ENCODE measurements at places on chromosomes 1 and 21.

GRCh38 chr1:99371413-99371812 is 107.1 kb downstream of the PLPPR4 start:
- DNase-seq: no peak

DNA sequence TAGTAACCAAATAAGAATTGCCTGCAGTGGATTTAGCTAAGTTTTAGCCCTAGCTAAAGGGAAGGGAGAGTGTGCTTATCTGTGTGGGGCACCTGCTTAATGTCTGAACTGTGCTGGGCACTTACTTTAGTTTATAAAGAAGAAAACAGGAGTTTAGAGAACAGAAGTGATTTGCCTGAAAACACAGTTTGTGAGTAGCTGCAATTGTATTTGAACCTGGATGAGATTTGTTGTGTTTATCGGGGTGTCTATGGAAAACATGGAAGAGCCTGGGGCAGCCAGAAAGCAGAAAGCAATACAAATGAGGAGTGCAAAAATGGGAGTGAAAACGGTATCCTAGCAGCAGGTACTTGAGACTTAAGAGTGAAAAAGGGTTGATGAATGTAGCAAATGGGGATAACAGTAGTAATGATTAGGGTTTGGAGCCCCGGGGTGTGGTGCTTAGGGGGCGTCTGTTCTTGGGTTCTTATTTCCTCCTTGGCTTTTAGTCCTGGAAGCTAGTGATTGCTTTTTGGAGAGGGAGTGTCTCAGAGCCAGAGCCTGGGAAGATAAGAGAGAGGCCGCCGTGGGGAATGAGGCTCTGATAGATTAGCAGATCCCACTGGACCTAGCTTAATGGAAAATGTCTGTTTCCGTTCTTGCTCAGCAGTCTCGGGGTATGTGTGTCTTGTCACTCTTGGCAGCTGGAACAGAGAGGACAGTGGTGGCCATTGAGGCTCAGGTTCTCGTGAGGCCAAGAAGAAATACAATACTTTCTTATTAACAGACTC is 5.6 kb downstream of the PRCC start:
- DNase-seq: no peak

- no peak for DNase-seq
Observed at GRCh38 chr1:184033711-184034167, 3.8 kb downstream of the COLGALT2 start.

DNA sequence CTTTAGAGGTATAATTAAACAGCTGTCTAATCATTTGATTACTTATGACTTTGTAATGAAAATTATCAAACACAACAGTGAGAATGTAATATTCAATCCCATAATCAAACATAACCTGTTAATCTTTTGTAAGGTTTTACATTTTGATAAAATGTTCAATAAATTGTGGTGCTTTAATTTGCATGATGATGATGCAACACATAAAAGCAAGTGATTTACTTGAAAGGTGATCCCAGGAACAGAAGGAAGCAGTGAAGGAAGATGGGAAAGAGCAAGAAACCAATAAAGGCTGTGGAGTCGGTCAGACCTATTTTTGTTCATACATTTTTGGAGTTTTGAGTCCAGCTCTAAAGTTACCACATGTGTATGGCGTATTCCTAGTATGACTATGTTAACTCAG is 29.6 kb downstream of the ZNF695 start:
- no peak for DNase-seq

DNA sequence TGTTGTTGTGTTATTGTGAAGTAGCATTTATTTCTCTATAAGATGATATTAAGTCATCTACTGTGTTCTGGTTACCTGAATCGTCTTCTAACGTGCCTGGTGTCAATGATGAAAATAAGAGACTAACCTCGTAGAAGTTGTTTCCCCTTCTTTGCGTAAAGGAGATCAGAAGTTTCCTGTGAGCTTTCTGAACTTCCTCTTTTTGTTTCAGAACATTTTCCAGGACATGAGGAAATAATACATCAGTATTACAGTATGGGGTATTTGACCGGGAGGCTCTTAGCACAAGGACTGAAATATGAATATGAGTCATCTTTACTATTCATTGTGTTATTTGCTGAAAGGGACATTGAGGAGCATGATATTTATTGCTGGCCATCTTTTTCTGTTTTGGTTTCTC is 1.3 kb downstream of the ST6GALNAC3 start:
- DNase-seq: peak; percentile 37

- peak; percentile 28 for DNase-seq
Observed at GRCh38 chr1:184954232-184954995, 19.9 kb downstream of the NIBAN1 start.

DNA sequence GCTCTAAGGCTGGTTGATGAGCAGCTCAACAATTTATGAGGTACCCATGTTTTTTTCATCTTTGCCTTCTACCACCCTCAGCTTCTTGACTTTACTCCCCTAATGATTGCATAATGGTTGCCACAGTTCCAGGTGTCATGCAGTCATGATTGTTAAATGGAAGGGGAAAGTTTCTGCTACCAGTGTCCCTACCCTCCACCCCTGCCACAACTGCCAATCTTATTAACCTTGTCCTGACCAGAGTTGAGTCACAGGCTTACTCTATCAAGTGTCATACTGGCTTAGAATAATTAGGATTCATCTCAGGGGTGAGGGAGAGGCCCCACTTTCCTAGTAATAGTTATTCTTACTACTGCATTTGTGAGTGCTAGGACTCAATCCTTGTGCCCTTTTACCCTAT is 7.9 kb upstream of the FUBP1 start:
- no peak for DNase-seq

- no peak for DNase-seq
Observed at GRCh38 chr21:37531431-37531932, 164.9 kb downstream of the DYRK1A start.

GRCh38 chr1:192811006-192811405 is 2.2 kb downstream of the RGS2 start:
- no peak for DNase-seq

DNA sequence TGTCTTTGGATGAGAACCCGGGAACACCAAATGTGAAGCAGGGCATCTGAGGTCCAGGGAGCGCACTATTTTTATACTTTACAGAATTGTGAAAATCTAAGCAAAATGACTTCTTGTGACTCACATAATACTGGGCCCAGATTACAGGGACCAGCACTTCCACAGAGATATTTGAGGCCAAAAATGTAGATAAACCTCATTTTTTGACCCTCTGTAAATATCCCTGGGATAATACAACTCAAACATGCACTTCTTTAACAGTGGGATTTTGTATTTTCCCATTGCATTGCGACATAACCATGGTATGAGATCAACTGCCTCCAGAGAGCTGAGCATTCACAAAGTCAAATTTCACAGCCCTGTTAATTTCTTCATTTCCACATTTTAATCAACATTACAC is 289.4 kb upstream of the ADGRL4 start:
- DNase-seq: peak; percentile 0

DNA sequence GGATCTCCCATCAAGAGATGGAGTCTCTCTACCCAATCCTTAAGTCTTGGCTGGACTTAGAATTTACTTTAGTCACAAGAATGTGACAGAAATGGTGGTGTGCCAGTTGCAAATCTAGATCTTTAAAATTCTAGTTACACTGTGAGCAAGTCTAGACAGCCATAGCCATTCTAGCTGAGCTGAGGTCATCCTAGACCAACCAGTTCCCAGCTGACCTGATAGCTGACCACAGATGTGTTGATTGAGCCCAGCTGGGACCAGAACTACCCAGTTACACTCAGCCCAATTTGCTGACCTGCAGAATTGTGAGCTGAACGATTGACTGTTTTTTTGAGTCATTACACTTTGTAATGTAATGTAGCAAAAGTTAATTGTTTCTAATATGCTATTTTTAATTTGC is 251.8 kb downstream of the ADGRL2 start:
- no peak for DNase-seq

DNA sequence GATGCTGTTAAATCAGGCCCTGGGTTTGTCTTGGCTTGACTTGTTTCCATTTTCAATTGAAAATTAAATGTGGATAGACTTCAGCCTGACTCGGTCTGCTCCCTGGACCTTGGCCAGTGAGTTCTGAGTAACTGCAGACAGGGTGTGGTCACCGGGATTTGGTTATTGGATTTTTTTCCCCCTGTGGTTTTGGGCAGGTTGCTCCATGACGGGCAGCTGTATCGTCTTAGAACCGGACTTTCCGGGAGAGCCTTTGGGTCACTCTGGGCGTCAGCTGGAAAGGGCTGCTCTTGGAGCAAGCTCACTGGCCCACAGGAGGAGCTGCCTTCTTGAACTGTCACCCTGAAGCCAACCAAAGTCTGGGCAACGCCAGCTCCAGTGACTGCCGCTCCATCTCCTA is 75.0 kb downstream of the CLIC6 start:
- DNase-seq: peak; percentile 59

GRCh38 chr1:225635649-225636048 is 17.3 kb downstream of the ENAH start:
- peak; percentile 64 for DNase-seq

DNA sequence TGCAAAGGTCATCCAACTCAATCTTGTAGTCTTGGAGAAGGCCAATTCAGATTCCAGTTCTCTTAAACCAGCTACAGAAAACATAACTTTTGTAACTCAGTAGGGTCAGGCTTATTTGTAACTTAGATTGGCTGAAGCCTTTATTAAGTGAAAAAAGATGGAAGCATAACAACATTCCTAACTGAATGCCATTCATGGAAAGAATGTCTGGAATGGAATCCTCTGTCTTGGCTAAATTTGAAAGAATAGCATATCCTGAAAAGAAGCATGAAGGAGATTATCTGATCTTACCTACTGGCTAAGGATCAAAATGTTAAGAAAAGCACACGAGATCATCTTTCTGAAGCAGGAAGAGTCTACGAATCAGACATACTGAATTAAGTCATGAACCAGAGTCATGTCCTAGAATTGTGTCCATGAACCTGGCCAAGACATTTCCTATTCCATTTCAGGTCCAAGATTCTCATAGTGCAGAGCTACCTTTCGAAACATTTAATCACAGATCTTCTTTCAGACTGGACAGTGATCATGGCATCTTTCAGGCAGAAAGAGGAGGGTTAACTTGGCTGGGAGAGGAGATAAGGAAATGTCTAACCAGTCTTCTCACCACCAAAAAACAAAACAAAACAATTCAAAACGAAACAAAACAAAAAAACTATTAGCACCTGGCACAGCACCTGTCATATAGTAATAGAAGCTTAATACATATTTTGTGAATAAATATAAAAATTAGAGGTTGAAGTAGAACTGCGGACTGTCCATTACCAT is 75.6 kb downstream of the XCL2 start:
- no peak for DNase-seq

- DNase-seq: peak; percentile 77
Observed at GRCh38 chr1:186782791-186783190, 46.0 kb upstream of the PLA2G4A start.

DNA sequence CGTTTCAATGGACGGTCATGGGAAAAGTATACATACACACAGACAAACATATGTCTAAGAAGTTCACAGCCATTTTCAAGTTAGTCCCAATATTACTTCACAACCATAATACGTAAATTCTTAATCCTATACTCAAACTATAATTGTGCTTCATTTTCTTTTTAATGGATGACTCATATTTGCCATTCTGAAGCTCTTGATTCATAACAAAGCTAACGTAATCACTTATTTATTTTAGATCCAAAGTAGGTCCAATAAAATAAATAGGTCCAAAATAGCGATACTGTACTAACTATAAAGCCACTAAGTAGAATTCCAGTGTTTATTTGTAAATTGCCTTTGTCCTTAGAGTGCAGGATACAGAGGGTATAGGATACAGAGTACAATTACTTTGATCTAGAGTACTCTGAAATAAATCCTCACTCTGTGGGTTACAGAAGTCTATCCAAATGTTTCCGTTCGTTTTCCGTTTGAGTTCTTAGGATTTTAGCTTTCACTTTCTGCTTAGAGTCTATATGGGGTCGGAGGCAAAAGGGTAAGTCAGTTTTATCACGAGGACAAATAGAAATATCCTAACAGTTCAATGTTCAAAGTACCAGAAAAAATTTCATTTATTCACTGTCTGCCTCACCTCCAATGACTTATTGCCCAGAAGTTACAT is 8.8 kb upstream of the C1orf115 start:
- DNase-seq: peak; percentile 45

- DNase-seq: no peak
Observed at GRCh38 chr1:240423246-240423924, 188.6 kb downstream of the GREM2 start.

Data from iris pigment epithelial cell (primary cell).